Left lung (tissue), 14 donors: ENCODE measurements at places on chromosomes 12 and 14. TPM values are rescaled to one million over a fixed set of nuclear protein-coding genes. Genes with fewer than 3 reads are reported as not detected.

The MYF6 gene
- not detected for total RNA-seq

The STAT2 gene
- total RNA-seq = 175 TPM

The ASIC1 gene
- 2.1 TPM for total RNA-seq

- no peak for DNase-seq
These were observed 13.5 kb upstream of the CATSPERB start for GRCh38 chr14:91745344-91745743.

DNA sequence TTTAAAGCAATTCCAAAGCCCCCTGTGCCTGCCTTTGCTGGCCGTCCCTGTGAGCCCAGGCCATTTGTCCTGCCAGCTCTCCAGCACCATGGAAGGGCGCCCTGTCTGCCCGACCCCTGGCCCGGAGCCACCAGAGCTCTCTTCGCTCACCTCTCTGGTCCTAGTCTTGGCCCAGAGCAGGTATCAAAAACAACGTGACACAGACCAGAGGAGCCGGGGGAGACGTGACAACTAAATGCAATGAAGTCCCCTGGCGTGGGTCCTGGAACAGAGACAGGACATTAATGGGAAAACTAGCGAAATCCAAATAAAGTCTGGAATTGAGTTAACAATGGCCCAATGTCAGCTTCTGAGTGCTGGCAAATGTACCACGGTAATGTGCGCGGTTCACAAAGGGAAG is 83.2 kb upstream of the DIO3 start:
- DNase-seq = no peak

GRCh38 chr12:10033783-10034545 is 3.5 kb downstream of the CLEC9A start:
- DNase-seq = peak; percentile 10

- DNase-seq = no peak
These were observed 30.1 kb upstream of the TDRD9 start for GRCh38 chr14:103898204-103898603.

- DNase-seq = no peak
These were observed 132.8 kb upstream of the CCND2 start for GRCh38 chr12:4140581-4141301.

DNA sequence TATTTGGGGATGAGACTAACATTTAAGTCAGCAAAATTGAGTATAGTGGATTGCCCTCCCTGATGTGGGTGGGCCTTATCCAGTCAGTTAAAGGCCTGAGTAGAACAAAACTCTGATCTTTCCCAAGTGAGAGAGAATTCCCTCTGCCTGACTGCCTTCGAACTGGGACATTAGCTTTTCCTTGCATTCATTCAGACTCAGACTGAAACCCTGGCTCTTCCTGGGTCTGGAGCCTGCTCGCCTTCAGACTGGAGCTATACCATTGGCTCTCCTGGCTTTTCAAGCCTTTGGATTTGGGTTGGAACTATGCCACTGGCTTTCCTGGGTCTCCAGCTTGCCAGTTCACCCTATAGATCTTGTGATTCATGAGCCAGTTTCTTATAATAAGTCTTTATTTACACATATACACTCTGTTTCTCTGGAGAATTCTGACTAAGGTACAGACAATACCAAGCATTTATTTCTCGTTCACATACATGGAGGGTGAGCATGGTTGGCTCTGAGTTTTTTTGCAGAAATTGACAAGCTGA is 296.5 kb downstream of the ERC1 start:
- DNase-seq = no peak

DNA sequence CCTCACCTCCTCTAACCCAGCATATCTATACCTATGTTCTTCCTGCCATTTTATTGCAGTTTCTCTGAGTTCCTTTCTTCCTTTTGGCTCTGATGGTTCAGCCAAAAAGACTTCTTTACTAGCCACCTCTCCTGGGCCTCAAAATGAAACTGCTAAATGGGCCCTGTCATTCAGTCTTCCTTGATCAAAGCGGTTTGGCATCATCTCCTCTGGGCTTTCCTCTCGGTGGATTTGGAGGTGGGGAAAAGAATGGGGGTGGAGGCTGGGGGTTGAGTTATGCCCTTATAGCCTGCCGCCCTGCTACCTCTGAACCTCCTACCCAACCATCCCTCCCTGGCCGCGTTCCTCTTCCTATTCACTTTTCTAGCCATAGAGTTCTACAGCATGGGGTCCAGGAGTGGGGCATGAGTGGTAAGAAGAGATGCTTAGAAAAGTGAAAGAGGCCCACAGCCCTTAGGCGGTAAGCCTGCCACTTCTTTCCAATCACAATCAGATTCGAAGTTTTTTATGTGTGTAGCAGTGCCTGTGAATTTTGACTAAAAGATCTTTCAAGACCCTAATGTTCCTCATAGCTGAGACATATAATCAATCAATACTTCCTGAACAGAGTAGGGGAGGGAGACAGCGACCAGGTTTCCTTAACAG is 2.5 kb downstream of the AJUBA start:
- DNase-seq = no peak

GRCh38 chr12:131138638-131139362 is 185.1 kb downstream of the ADGRD1 start:
- DNase-seq = no peak

- DNase-seq = no peak
These were observed 79.1 kb upstream of the FBRSL1 start for GRCh38 chr12:132410849-132411248.

GRCh38 chr14:34700622-34701130 is 13.7 kb downstream of the CFL2 start:
- no peak for DNase-seq

GRCh38 chr14:87142551-87143211 is 850.3 kb downstream of the GALC start:
- no peak for DNase-seq

GRCh38 chr12:3995306-3995705 is 122.1 kb upstream of the PARP11 start:
- DNase-seq = no peak
